NCI-H187 treated with DMSO at 0.1 percent for 48 hours (cell line): ENCODE measurements at places on chromosomes 5 and 9.

DNA sequence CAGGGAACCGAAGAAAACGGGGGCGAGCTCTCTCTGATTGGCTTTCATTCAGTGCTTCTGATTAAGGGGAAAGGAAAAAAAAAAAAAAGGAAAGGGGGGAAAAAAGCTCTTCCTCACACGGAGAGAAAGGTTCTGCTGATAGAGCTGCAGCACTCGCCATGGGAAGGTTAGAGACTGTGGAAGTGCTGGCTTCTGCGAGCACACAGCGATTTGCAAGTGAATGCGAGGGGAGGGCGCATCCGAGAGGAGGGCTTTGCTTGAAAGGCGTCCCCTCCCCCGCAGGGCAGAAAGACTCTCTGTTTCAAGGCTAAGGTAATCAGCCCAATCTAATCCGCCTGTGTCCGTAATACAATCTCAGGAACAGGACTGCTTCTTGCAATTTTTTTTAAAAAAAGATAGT is at the start of gene CDH10:
Gene CDH10 (minus strand): TSS at position 218 of the 400 bp plus-strand sequence. CDS start 51,488 bp downstream, outside the sequence.
- DNase-seq = no peak

DNA sequence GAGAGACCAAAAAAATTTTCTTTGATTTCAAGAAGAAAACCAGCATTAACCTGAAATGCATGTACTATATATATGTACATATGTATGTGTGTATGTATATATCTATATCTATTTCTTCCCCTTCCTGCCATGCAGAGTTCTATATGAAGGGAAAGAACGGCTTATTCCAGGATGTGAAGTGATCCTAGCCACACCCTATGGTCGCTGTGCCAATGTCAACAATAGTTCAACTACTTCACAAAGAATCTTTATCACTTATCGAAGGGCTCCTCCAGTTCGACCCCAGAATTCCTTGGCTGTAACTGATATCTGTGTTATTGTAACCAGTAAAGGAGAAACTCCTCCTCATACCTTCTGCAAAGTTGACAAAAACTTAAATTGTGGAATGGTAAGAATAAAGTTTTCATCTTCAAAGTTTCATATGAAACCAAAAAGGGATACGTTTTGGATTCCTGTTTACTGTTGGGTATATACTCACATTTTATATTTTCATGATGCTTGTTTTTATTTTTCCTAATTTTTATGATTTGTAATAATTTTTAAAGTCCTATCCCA is 56.2 kb downstream of the DENND4C start:
- no peak for DNase-seq

DNA sequence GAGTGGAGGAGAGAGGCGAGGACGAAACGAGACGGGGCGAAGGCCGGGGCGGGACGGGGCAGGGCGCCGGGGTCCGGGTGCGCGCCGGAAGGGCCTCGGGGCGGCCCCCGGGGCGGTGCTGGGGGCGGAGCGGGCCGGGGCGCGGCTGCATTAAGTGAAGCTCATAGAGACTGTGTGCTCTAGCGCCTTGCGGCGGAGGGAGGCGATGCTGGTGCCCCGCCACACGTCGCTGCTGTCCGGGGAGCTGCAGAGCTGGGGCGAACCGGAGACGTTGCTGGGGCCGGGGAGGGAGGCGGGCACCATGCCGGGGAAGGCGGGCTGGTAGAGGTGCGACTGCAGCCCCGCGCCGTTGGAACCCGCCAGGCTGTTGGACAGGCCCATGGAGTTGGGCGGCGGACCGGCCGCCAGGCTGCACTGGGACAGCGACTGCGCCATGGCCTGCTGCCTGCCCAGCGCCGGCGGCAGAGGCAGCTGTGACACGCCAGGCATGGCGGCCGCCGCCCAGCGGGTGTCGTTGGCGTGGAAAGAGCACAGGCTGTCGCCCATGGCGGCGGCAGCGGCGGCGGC is 8.3 kb downstream of the OTP start:
- DNase-seq = peak; percentile 39

GRCh38 chr9:107784235-107784958 is 294.8 kb upstream of the KLF4 start:
- DNase-seq = no peak

GRCh38 chr9:108479989-108480652 is 375.7 kb downstream of the ACTL7B start:
- no peak for DNase-seq

GRCh38 chr9:117574099-117574498 is 130.1 kb upstream of the TLR4 start:
- DNase-seq = no peak

DNA sequence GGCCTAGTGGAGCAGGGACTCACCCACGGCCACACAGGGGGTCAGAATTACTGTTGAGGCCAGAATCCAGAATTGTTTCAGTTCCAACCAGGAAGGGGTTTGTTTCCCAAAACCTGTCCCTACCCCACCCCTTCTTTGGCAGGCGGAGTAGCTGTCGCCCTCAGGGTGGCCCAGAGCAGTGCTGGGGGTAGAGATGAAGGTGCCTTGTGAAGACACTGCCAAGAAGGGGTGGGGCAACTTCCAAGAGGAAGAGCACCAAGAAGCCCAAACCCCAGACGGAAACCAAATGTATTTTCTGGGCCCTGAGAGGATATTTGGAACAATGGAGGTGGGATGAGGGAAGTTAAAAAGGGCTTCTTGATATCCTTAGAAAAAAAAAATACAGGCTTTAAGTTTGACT is 11.4 kb upstream of the NDST1 start:
- no peak for DNase-seq

DNA sequence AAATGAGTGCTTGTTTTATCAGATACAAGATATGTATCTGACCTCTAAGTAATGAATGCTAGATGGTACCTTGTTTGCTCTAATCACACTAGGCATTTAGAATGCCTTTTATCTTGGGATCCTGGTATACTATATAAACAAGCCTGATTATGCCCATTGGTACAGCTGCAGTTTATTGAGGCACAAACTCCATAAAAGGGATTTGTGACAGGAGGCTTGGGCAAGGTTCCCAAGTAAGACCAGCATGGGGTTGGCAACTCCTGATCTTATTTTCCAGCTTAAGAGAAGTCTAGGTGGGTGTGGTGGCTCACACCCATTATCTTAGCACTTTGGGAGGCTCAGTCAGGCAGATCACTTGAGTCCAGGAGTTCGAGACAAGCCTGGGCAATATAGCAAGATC is 93.9 kb upstream of the DMRT1 start:
- DNase-seq = no peak

DNA sequence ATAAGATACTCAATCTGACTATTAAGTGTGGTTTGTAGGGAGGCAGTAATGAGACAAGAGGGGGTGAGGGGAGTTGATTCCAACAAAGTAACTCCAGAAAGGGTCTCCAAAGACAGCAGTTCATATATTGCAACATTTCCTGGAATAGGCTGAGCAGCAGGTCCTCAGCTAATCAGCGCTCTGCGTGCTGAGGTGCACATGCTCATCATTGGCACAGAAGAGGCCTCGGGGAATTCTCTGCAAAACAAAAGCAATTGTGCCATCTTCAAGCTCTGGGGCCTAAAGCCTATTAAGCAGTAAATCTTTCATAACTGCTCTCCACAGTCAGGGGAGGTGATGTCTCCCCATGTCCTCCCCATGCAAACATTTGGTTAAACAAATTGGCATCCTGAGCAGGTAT is 357.3 kb downstream of the SPOCK1 start:
- no peak for DNase-seq

- DNase-seq = no peak
These were observed 102.1 kb upstream of the DMRT1 start for GRCh38 chr9:739362-739761.

DNA sequence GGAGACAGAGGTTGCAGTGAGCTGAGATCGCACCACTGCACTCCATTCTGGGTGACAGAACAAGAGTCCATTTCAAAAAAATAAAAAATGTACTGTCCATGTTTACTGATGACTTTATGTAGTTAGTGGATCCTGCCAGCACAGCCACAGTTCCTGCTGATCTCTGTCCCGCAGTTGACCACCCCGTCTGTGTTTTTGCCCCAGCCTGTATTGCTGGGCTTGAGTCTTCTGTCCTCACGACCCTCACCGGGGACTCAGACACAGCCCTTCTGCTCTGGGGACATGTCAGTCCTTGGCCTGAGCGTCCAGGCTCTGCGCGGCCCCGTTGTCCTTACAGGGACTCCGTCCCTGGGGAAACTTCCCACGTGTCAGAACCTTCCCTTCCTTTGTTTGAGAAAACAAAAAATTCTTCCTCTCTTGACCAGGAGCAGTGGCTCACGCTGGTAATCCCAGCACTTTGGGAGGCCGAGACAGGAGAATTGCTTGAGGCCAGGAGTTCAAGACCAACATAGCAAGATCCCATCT is 14.5 kb downstream of the SURF6 start:
- DNase-seq = no peak

GRCh38 chr5:14281746-14282181 is 138.6 kb downstream of the TRIO start:
- DNase-seq = no peak

DNA sequence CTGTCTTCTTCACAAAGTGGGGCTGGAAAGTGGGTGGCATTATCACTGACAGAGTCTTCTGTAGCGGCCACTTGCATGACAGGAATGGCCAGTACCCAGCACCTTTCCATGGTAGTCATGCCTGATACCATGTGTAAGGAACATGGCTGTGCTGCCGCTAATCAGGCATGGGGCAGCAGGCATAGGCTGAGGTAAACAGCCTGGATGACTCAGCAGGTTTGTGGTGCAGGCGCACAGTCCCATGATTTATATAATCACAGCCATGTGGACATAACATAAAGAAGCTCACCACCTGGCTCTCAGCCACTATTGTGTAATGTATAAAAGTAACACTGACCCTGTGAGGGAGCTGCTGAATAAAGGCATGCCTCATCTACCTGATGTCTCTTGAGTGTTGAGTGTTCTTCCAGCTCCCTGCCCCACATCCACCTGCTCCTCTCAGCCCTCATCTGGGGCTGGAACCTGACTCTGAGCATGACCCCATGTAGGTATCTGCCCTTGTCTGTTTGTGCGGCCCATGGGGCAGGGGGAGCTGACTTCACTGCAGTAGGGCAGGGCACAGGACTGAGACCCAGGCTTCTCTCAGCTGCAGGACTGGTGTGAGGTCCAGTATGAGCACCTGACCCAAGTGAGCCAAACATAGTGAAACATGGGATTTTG is 13.2 kb upstream of the ICE1 start:
- no peak for DNase-seq

DNA sequence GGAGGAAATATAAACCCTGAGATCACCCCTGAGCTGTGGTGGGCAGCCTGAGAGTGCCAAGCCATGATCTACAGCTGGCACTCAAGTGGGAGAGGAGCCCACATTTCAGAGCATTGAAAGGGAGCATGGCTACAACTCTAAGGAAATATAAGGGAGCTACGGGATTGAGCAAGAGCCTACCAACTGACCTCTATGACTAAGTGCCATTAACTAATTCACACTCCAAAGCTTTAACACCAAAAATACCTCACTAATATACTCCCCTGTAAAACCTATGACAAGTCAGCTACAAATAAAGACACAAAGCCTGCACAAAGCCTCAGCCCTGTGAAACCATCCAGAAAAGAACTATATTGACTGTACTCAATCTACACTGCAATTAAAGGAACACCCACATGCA is 286.8 kb upstream of the RPS23 start:
- no peak for DNase-seq

- DNase-seq = no peak
These were observed 11.8 kb upstream of the NADK2 start for GRCh38 chr5:36253575-36253974.

DNA sequence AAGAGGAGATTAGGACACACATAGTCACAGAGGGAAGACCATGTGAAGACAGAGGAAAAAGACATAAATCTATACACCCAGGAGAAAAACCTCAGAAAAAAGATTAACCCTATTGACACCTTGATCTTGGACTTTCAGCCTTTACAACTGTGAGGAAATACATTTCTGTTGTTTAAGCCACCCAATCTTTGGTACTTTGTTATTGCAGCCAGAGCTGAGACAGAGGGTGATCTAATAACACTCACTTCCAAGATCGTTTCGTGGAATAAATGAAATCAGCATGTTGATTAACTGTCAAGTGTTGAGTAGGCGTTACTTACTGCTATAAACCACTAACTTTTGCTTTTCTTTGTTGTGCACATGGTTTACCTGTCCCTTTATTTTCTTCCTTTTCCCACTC is 361.2 kb upstream of the RIOK2 start:
- DNase-seq = no peak

GRCh38 chr9:124813501-124814163 is 36.7 kb downstream of the OLFML2A start:
- no peak for DNase-seq

GRCh38 chr5:9781890-9782289 is 151.7 kb upstream of the TAS2R1 start:
- DNase-seq = no peak

- no peak for DNase-seq
These were observed 11.1 kb upstream of the GLE1 start for GRCh38 chr9:128493424-128493823.

GRCh38 chr9:133415170-133415569 is 2.6 kb downstream of the REXO4 start:
- DNase-seq = no peak

DNA sequence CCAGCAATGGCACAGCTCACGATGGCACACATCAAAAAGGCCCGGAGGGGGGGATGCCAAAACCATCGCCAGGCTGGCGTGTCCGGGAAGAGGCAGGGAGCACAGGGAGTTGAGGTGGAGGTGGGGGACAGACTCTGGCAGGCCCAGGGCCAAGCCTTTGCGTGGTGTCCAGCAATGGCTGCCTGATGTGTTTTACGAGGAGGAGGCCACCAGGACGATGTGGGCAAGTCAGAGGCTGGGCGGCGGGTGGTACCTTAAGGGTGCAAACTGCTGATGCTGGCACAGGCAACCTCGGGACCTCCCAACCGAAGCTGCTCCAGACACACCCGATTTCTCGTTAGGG is 4.7 kb downstream of the VAV2 start:
- DNase-seq = no peak

DNA sequence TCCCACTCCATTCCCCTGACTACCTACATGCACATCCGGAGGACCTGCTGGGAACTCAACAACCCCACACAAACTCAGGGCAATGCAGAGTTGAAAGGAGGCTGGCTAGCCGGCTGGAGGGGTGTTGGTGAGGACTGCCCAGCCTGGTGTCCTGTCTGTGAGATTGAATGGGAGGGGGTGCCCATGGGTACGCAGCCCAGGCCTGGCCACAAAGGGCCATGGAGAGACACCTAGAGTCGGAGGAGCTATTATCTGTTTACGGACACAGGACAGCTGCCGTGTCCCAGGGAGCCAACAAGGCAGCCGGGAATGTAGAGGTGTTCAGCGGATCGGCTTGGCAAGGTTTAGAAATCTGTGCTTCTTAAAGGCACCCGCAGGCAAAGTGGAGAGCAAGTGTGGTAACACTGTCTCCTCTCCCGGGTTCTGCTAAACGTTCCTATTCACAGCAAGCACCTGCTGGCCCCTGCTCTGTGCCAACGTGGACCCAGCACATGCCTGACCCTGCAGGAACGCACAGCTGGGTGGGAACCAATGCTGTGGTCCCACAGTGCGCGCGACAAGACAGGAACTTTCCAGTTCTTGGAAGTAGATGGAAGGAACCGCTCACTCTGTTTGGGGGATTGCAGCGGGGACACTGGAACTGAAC is 166.7 kb downstream of the DAB2IP start:
- DNase-seq = no peak
